Activated T-cell treated with anti-CD3 and anti-CD28 coated beads for 24 hours (primary cell): ENCODE measurements at places on chromosomes 2 and 18.

- no peak for DNase-seq
These were observed 221.3 kb upstream of the RAB6C start for GRCh38 chr2:129757915-129758783.

GRCh38 chr18:68660354-68661183 is 54.3 kb downstream of the TMX3 start:
- no peak for DNase-seq

- no peak for DNase-seq
These were observed 8.2 kb downstream of the BCL2 start for GRCh38 chr18:63311118-63312018.

GRCh38 chr18:13611142-13611600 is 115.2 kb downstream of the FAM210A start:
- no peak for DNase-seq

GRCh38 chr18:36899289-36899688 is 70.4 kb downstream of the KIAA1328 start:
- DNase-seq: no peak

GRCh38 chr2:186427970-186428369 is 58.1 kb upstream of the ZC3H15 start:
- no peak for DNase-seq

DNA sequence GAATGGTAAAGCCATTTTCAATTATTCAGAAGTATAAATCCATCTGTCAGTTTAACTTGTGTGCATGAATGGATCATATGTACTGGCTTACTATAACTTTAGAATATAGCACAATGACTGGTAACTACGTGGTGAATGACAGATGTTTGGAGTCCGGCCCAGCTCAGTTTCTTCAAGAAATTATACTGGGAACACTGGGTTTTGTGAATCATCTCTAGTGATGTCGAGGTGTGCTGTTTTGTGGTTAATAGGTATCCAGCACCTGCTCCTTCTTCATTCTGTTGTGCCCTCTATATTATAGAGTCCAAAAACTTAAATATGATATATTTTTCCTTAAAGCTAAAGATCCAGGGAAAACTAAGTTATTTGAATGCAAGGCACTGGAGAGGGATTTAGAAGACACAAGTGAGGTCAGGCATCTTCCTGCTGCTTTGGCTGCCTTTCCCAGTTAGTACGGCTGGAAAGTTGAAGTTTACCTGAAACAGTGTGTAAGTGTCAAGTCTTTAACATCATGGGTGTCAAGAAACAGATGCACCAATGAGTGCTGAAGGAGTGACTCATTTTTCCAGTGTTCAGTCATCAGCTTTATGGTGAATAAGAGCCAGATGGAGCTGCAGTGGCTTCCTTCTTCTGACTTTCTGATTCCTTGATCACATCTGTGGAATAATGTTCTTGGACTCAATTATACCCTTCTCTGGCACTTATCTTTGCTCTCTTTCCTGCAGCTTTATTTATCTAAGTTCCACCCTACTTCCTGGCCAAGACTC is 1079.5 kb upstream of the CELF4 start:
- DNase-seq: no peak

DNA sequence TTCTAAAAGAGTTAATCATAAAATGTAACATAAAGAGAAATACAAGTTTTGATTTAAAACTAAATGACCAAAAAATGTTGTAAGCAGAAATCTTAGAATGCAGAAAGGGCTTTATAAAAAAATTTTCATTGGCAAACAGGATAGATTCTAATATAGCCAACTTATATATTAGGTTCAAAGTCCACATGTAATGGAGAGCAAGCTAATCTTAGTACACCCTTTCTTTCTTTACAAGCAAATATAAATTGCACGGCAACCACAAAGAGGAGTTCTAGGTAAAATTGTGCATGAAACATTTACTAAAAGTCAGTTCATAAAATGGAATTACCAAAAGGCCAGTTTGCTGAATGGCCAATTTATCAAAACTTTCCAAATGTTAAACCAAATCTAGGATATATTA is 130.6 kb downstream of the NOL4 start:
- no peak for DNase-seq

GRCh38 chr18:35703043-35703688 is 121.6 kb downstream of the GALNT1 start:
- DNase-seq: no peak

DNA sequence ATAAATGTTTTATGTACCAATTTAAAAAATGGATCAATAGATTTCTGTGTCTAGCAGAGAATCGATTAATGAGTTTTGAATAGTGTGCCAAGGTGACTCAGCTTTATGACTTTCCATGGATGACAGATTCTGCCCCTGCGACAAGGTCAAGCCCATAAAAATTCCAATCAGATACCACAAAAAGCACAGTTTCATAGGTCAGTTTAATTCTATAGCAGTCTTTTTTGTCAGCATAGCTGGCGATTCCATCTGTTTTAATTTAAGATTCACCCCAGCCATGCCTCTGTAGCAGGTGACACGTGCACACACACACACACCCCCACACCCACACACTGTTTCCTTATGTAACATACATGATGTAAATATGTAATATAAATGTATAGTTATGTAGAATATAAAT is 28.9 kb downstream of the RAB31 start:
- no peak for DNase-seq

GRCh38 chr2:10864861-10865636 is 46.7 kb upstream of the KCNF1 start:
- DNase-seq: no peak

GRCh38 chr2:69554568-69554967 is 89.0 kb downstream of the AAK1 start:
- no peak for DNase-seq

- DNase-seq: no peak
These were observed 115.2 kb downstream of the GFPT1 start for GRCh38 chr2:69271831-69272257.

- no peak for DNase-seq
These were observed 11.4 kb upstream of the ZAP70 start for GRCh38 chr2:97701851-97702465.

DNA sequence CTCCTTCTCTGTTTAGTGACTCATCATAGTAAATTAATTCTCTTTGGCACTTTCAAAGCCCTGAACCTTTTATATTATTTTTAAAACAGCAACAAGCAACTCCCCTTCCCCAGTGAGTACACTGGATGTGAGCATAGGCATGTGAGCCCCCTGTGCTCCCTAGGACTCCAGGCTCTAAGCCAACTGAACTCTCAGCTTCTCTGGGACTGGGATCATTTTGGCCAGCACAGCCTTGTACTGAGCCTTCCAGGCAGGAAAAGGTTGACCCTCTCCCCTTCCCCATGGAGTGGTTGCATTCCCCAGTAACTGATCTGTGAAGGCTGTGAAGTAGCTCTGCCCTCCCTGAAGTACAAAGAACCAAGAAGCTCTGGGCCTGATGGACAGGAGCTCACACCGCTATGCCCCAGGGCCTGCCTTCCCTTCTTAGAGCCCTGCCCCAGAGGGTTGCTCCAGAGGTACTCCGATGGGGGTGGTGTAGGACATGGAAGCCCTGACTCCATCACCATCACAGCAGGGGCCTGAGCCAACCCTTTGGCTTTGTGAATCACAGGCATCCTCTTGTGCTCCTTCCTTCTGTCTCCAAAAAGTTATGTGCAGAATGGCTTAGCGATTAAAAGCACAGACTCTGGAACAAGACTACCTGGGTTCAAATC is 57.8 kb downstream of the ADD2 start:
- DNase-seq: no peak

DNA sequence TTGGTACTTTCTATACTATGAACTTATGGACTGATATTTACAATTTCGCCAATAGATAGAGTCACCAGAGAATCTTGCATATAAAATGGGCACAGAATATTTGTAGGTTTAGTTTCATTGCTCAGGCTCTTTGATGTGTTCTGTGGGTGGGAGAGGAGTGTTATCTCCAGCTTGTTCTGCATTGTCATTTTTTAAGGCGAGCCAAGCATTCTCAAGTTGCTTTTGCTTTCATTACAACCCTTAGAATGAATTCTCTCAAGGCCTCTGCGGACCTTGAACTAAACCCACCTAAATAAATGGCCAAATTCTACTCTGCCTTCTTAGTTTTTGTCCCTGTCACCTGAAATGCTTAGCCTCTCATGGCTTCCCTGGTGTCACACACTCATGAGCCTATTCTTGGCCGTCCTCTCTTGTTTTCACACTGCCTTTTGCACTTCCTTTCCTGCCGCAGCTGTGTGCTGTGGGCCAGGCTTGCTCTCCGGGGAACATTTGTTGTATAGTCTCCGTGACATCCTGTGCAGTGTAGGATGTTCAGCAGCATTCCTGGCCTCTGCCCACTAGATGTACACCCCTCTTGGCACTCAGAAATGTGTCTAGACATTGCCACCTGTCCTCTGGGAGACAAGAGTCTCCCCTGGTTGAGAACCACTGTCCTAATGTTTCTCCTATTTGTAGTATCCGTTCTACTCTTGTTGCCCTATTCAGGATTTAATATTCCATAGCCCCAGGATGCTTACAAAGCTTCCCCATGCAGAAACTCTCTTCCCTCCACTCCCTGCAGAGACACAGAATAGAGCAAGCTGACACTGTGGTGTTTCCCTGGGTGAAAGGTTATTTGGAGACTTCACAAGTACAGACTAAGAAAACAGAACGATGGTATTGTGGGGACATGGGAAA is 255.6 kb downstream of the PTPRM start:
- DNase-seq: no peak

DNA sequence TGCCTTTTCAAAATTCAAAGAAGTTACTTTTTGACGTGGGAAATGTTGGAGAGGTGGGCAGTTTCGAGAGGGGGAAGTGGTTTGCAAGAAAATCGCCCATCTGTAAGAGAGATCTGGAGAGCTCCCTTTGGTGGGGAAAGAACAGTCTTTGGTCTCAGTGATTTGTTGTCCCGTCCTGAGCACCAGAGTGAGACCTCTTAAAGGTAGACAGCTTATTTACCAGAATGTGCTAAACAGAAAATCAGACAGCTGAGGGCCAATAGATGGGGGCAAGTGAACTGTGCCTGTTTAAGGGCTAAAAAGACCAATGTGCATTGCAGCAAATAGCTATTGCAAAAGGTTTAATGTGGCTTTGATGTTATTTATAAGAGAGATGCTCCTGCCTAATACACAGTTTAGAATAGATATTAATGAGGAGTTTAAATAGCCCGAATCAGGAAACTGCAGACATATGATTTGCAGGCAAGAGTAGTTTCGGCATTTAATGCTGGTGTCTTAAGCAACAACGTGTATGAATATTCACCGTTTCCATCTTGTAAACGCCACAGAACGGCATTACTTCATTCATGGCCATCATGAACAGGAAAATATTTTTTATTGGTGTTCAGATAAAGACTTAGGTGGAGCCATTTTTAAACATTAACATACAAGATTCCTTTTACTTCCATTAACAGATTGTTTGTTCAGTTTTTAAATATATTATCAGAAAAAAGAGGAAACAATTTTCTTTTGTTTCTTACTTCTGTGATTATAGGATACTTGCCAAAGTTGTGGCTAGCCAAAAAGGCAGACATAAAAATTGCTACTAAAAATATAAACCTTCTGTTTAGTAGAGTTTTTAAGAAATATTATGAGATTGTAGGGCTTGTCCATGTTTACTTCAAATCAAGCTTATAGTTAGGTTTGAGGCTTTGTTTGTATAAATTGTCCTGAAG is 29.6 kb downstream of the ARHGAP15 start:
- no peak for DNase-seq

DNA sequence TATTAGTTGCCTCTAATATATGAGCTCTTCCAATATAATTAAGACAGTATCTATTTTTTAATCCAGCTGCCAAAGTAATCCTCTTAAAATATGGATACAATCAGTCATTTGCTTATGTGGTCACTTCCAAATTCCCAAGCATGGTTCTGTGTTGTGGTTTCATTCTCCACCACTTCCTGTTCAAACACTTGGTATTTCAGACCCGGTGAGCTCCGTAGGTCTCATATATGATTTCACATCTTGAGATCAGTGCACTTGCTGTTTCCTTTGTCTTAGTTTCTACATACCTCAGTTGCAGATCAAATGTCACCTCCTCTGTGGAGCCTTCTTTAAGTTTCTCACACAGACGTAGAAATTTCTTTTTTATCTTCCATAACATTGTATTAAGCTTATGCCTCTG is 254.2 kb downstream of the KCNS3 start:
- DNase-seq: no peak

DNA sequence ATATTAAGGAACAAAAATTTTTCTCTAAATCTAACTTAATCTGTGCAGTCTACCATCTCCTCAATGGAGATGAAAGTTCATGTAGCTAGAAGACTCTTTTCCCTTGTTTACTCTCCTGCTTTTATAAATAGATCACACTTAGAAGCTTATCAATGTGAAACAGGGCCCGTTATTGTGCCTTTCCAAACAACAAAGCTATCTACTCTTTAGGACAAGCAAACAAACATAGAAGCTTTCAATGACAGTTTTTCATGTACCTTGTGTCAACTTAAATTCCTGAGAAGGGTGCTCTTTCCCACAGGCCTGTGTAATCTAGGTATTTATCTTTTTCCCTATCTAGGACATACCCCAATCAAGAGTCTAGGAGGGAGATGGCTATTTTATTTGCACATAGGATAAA is 247.8 kb upstream of the CWC22 start:
- no peak for DNase-seq

DNA sequence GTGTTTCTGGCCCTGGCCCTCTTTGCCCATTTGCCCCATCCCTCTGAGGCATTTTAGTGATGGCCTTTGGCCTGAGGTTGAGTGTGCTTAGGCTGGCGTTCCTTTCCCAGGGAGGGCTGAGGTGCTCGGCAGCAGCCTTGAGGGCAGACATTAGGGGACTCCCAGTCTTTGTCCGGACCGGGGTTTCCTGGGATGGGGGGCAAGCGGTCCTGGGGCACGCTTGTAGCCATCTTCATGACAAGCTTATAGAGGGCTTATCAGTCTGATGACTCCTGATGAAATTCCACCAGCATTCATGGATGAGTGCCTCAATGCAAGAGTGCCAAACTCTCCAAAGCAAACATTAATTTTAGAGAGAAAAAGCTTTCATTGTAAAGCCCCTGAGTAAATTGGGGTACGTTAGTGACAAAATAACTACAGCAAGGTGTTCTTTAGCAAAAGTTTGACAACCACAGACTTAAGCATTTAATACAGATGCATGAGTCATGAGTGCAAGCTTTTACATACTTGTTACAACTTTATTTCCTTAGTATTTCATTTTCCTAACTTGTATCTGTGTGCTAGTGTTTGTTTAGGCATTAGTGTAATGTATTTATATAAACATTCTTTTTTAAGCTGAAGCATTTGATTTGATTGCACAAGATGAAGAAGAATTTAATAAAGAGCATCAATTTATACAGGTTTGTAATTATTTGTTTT is 45.6 kb downstream of the CEP192 start:
- no peak for DNase-seq

- no peak for DNase-seq
These were observed 8.2 kb downstream of the FBXO15 start for GRCh38 chr18:74139411-74139810.

DNA sequence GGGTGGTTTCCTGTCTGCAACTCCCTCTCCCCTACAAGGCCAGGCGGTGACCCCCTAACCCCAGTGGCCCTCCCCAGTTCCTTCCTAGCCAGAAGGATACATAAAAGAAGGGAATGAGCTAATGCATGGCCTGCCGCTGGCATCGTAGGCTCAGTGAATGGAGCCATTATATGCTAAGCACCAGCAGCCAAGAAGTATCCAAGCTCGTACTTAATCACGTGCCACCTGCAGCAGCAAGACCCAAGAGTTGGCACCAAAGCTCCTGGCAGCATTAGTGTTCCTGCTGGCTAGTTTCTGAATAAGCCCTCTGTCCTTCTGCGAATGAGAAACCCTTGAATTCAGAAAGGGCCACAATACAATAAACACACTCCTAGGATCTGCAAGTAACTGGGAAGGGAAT is 4.3 kb downstream of the DBI start:
- no peak for DNase-seq
